ENCODE measurements at places on chromosomes 5 and 9.
A peak's percentile ranks its signal among the peaks of the same experiment; 100 is the strongest.

DNA sequence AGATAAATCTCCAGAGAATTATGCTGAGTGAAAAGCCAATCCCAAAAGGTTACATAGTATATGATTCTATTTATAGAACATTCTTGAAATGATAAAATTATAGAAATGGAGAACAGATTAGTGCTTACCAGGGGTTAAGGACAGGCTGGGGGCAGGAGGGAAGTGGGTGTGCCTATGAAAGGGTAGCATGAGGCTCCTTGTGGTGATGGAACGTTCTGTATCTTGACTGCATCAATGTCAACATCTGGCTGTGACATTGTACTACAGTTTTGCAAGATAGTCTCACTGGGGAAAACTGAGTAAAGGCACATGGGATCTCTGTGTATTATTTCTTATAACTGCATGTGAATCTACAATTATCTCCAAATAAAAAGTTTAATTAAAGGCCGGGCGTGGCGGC is 22.3 kb downstream of the ORM2 start:
- DNase-seq, result peak; percentile 33

DNA sequence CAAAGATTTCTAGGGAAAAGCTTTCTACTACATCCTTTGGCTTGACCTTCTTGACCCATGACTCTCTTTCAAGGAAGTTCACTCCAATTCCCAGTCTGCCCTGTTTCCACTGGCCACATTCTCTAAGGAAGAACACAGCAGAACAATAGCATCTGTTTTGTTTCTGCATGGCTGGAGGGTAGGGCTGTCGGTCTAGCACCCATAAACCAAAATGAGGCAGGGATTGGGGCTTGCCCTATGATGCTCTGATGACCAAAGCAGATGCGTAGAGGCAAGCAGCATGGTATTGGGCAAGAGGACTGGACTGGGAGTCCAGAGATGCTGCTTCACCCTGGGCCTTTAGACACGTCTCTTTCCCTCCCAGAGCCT is 24.1 kb downstream of the GOLGA2 start:
- DNase-seq, result no peak

- peak; percentile 27 for DNase-seq
Observed at GRCh38 chr5:78757269-78758053, 108.9 kb upstream of the LHFPL2 start.

GRCh38 chr5:109574985-109575384 is 114.7 kb upstream of the MAN2A1 start:
- no peak for DNase-seq

DNA sequence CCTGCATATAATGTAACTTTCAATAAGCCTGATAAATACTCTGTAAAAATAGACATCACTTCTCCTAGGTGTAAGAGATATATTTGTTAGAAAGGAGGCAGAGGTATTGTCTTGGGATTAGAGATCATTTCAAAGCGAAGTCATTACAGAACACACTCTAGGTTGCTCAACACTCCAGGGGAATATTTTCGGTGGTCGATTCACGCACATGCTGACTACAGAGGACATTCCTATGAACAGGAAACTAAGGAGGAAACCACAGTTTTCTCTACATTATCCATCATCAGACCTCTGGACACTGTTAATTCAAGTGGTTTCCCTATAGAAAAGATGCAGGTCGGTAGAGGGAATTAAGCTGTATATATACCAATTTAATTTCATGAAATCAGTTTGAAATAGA is 370.0 kb downstream of the NDUFS4 start:
- DNase-seq, result no peak

GRCh38 chr5:72234265-72234700 is 85.8 kb downstream of the MRPS27 start:
- peak; percentile 62 for DNase-seq

- DNase-seq, result peak; percentile 12
Observed at GRCh38 chr5:57539281-57539701, 56.7 kb upstream of the ACTBL2 start.
